ENCODE measurements at places on chromosomes 16 and 17. TPM values are rescaled to one million over a fixed set of nuclear protein-coding genes. Genes with fewer than 3 reads are reported as not detected.

Gene SMIM36
- total RNA-seq = not detected

Gene PYY
- total RNA-seq = not detected

Gene HAP1
- total RNA-seq = 2.2 TPM

Gene PRAC2
- total RNA-seq = not detected
